Activated CD4-positive, alpha-beta T cell treated with anti-CD3 and anti-CD28 coated beads, Interleukin-2, amount 50 U/mL, for 4 hours (primary cell): ENCODE measurements at places on chromosomes 4 and X.
A peak's percentile ranks its signal among the peaks of the same experiment; 100 is the strongest.

DNA sequence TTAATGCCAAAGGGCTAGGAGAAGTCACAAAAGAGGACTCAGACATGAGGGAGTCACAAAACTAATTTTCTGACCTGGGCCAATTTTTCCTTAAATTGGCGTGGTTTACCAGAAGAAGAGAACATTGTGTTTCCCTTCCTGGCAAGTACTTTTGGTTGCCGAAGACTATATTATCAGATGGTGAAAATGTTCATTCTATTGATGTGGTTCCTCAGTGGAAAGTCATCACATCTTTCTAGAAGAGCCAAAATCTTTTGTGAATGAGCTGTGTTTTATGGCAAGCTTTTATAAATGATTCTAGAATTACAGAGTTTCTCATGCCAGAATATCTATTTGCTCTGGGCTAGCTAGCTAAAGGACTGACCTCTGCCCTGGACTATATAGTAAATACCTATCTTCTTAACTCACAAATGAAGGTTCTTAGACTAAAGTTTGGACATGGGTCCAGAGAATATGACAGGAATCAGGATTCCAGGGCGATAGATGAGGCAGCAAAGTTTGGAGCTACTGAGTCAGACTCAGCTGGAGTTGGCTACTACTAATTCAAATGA, 288.9 kb downstream of the IL1RAPL2 start:
- no peak for DNase-seq

- no peak for DNase-seq
Observed at GRCh38 chrX:8721536-8721935, 10.4 kb downstream of the ANOS1 start.

- no peak for DNase-seq
Observed at GRCh38 chrX:131322651-131323050, 33.5 kb upstream of the IGSF1 start.

GRCh38 chrX:24428516-24428915, 36.6 kb upstream of the PDK3 start:
- no peak for DNase-seq

GRCh38 chrX:148567229-148567628, 66.8 kb downstream of the AFF2 start:
- DNase-seq = no peak

DNA sequence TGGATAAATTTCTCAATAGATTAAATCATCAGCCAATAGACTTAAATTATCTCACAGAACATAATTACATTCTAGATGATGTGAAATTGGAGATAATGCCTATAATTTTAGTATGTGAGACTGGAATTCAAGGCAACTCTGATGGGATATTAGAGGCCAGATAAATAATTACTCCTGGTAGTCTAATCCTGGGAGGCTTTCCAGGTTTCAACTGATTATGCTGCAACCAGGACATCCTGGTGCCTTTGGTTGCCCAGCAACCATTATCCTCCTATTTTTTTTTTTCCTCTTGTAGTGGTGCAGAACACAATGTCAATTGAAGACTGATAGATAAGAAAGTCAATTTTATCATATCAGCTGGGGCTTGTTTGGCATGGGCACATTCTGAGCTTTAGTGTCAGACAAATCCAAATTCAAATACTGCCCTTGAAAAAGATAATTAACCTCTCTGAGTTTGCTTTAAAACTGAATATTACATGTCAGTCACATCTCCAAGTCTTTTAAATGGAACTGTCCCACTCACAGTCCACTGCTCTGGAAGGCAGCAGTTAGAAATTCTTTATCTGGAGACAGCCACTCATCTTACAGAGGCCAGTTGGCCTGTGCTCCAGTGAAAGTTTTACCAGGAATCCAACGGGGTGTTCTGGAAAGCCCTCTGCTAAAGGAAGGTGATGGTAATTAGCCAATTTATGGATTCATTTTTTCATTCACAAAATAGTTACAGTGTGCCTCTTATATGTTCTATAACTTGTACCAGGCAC, 95.3 kb upstream of the GUCY1A1 start:
- DNase-seq = no peak

GRCh38 chr4:94274912-94275311, 67.2 kb downstream of the SMARCAD1 start:
- DNase-seq = no peak

GRCh38 chrX:152831391-152831790, 528 bp downstream of the NSDHL start:
- DNase-seq = no peak

- no peak for DNase-seq
Observed at GRCh38 chrX:79176028-79176427, 31.5 kb downstream of the GPR174 start.

DNA sequence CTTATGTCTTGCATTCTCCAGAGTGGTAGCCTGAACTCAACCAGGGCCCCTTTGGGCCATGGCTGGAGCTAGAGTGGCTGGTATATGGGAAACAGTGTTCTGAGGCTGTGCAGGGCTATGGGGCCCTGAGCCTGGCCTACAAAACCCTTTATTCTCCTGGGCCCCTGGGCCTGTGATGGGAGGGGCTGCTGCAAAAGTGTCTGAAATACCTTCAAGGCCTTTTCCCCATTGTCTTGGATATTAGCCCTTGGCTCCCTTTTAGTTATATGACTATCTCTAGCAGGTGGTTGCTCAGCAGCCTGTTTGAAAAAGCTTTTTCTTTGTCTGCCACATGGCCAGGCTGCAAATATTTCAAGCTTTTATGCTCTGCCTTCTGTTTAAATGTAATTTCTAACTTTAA, 22.5 kb downstream of the APOOL start:
- DNase-seq = no peak

DNA sequence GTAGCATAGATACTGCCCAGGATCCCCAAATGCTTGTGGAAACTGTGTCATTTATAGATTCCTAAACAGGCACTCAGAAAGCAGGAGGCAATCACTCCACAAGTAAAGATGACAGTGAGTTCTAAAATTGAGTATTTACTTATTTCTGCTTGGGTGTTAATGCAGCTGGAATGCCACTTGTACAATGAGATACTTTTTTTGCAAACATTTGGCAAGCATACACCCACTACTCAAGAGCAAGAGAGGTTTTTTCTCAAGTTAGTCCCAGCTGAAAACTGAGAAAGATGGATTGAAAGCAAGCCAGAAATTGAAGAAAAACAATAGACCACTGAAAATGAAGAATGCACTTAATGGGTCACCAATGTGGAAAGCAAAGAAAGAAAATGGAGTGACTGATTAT, 22.5 kb downstream of the GABRA3 start:
- DNase-seq = no peak

- no peak for DNase-seq
Observed at GRCh38 chr4:119337010-119337409, 15.1 kb upstream of the FABP2 start.

DNA sequence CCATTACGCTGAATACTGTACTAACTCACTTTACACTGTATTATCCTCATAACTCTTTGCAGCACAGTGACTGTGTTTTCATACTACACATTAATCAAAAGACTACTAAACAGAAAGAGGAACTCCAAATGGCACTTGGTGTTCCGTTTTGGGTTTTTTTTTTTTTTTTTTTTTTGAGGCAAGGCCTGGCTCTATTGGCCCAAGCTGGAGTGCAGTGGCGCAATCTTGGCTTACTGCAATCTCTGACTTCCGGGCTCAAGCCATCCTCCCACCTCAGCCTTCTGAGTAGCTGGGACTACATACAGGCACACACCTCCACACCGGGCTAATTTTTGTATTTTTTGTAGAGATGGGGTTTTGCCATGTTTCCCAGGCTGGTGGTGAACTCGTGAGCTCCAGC, 10.7 kb downstream of the KLHL8 start:
- no peak for DNase-seq

DNA sequence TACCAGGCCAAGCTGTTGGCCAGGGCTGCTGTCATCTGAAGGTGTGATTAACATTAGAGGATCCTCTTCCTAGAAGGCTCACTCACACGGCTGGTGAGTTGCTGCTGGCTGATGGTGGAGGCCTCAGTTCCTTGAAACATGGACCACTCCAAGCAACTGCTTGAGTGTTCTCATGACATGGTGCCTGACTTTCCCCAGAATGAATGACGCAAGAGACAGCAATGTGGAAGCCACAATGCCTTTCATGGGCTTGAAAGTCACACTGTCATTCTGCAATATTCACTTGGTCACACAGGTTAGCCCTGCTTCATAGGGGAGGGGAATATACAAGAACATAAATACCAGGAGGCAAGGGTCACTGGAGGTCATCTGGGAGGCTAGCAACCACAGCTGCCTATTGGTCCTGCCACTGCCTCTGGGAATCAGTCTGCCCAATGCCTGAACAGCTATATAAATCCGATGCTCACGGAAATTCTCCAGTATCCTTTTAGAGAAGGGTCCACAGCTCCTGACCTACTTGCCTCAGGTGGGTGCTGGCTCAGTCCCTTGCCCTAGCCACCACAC, 97.1 kb upstream of the MAML3 start:
- DNase-seq = no peak

GRCh38 chr4:83252782-83253405, 31.7 kb downstream of the COQ2 start:
- peak; percentile 66 for DNase-seq

- DNase-seq = no peak
Observed at GRCh38 chr4:158625544-158625943, 46.1 kb downstream of the C4orf46 start.

GRCh38 chr4:182000077-182000476, 243.1 kb upstream of the TENM3 start:
- no peak for DNase-seq

- DNase-seq = peak; percentile 54
Observed at GRCh38 chrX:357693-358471, 28.8 kb downstream of the PPP2R3B start.

- DNase-seq = no peak
Observed at GRCh38 chrX:120857240-120857639, 18.4 kb downstream of the CT47B1 start.

DNA sequence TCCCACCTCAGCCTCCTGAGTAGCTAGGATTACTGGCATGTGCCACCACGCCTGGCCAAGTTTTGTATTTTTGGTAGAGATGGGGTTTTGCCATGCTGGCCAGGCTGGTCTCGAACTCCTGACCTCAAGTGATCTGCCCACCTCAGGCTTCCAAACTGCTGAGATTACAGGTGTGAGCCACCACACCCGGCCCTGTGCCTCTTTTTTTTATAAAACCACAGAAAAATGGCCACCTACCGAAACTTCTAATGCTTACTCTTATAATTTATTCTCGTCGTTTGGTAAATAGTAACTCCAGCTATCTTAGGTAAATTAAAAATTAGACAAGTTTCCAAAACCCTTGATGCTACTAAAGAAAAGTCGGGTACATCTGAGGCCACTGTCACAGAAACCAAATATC, 54.4 kb downstream of the IRF2 start:
- DNase-seq = no peak

- no peak for DNase-seq
Observed at GRCh38 chr4:85724791-85725563, 250.0 kb downstream of the ARHGAP24 start.

DNA sequence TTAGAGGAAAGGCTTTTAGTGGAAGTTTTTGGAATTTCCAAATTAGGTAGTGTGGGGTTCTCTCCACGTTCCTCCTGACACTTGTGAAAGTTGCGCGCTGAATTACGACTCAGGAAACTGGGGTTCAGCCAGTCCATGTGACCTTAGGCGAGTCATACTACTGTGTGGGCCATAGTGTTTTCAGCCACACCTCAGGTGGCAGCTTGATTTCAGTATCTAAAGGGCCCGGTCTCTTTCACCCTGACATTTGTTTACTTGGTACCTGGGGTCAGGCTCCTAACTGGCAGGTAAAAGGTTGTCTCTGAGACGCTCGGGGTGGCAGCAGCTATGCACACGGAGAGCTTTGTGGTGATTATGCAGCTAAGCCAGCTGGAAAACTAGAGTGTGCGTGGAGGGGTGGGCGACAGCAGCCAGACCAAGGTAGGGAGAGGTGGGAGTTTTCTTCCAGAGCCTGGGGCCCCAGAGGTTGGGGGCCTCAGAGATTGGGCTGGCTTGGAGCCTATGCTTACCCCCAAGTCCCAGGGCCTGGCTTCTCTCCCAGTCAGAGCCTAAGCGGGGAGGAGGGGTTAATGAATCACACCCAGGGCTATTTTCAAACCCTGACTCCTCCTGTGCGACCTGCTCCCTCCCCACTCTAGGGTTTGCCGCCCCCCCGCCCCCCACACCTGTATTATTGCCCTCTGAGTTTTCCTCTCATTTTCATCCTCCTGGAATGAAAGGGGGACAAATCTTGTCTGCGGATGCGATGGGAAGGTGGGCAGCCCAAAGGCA, 47.2 kb downstream of the STARD8 start:
- DNase-seq = no peak

- DNase-seq = no peak
Observed at GRCh38 chr4:5917672-5918071, 24.8 kb upstream of the CRMP1 start.

GRCh38 chrX:1072637-1073377, 139.6 kb downstream of the CRLF2 start:
- DNase-seq = no peak

DNA sequence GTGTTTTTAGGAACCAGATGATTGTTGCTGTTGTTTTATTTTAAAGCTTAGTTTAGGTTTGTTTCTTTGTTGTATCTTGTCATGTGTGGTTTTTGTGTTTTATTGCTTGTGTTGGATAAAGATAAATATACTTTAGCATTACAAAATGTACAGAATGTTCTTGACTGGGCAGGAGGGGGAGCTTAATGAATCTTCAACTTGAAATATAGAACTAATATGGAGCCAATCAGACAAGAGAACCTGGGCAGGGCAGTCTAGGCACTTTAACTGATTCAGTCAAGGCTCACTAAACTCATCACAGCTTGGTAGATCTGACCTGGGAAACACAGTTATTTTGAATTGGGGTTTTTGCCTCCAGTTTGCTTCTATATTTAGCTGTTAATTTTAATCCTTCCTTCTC, 304.2 kb downstream of the ARHGAP24 start:
- no peak for DNase-seq

DNA sequence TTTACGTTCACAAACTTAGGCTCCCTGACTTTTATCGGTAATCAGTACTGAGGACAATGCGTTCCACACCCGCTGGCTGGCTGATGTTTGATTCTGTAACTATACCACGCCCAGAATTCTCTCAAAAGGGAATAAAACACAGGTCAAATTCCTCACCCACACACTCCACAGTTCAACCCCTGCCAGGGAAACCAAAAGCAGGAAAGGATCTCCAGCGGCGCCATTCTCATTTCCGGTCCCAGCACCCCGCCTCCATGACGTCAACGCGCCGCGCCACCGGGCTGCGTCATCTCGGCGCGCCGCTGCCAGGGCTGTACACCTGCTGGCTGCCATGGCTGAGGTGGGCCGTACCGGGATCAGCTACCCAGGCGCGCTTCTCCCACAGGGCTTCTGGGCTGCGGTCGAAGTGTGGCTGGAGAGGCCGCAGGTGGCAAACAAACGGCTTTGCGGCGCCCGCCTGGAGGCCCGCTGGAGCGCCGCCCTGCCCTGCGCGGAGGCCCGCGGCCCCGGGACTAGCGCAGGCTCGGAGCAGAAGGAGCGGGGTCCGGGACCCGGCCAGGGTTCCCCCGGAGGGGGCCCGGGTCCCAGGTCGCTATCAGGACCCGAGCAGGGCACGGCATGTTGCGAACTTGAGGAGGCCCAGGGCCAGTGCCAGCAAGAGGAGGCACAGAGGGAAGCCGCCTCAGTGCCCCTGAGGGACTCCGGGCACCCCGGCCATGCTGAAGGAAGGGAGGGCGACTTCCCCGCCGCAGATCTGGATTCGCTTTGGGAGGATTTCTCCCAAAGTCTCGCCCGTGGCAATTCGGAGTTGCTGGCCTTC, at the start of the genes ACOX3 and TRMT44:
ACOX3 (minus strand) TSS at position 232 of the 820 bp plus-strand sequence. CDS start 24,202 bp downstream, outside the sequence.
TRMT44 (plus strand) TSS at position 286 of the 820 bp plus-strand sequence; CDS start at position 332, 46 bp downstream.
- peak; percentile 90 for DNase-seq

GRCh38 chrX:104166735-104167436, 633 bp downstream of the FAM199X start:
- DNase-seq = no peak

GRCh38 chrX:153902385-153902784, 2.1 kb upstream of the AVPR2 start:
- no peak for DNase-seq
